Mesenteric fat pad (tissue), 1 donor: ENCODE measurements at places on chromosomes 13 and 19.

DNA sequence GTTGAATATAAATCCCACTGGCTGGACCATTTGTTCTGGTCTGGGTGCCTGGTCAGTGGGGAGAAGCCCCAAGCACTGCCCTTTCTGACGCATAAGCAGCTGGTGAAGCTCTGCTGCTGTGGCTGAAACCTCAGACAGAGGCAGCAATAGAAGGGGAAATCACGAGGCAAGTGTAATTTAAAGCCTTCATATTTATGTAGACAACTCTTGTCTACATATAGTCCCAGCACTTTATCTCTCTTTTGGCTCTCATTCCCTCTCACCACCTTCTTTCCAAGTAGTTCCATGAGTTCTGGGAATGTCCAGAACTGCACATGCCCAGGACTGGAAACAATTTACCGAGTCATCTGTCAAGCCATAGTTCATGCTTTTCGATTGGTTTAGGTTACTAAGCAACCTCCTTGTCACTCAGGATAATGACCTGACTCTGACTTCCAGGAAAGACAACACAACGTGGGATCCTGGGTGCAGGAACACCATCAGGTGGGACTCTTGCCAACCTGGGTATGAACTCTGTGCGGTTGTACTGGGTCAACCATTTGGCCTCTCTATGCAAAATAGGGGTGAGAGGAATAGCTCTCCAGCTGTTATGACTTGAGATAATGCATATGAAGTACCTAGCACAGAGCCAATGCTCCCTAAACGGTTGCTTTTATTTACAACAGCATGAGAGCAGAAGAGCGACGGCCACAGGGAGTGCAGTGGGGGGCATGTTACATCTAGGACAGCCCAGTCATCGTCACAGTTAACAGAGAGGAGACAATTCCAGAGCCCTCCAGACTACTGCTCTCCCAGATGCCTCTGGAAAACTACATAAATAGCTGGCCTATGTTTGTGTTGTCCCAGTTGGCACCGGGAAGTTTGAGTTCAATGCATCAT, 321.9 kb downstream of the FOXO1 start:
- DNase-seq: no peak

DNA sequence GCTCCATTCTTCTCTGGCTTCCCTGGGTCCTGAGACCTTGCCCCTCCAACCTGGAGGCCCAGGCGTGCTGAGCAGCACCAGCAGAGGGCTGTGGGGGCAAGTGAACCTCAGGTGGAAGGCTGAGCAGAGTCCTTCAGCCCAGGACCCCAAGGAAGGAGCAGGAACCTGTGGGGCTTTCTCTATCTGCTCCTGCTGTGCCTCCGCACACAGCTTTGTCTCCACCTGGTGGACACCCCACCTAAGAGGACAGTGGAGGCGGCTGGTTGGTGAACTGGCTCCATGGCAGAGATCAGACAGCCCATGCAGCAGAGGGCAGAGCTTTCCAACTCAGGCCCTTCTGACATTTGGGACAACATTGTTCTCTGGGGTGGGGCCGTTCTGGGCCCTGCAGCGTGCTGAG, 19.7 kb downstream of the ZFR2 start:
- DNase-seq: no peak

- no peak for DNase-seq
Observed at GRCh38 chr19:40056505-40056904, 474 bp upstream of the ZNF780B start.

GRCh38 chr19:19321141-19321577, 530 bp downstream of the MAU2 start:
- DNase-seq: no peak

- no peak for DNase-seq
Observed at GRCh38 chr19:56273563-56274117, 1.1 kb downstream of the EDDM13 start.

DNA sequence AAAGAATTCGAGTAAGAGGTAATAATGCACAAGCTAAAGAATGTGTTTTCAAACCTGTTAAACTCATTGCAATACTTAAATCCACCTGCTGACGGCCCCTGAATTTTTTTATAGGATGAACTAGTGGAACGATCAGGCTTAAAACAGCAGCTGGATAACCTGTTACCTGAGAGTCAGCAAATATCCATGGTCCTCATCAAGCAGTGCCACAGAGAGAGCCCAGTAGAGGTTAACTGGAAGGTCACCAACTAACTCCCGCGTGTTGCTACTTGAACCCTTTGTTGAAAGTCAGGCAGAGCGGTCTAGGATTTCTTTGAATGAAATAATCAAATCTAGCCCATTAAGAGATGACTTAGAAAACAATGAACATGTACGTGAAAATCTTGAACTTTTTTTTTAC, 47.6 kb upstream of the SPRY2 start:
- no peak for DNase-seq

- DNase-seq: no peak
Observed at GRCh38 chr13:105084931-105085330, 1450.5 kb downstream of the EFNB2 start.

- no peak for DNase-seq
Observed at GRCh38 chr19:35717665-35718344, at the start of gene KMT2B. TSS of gene KMT2B (plus strand) at chr19:35718003. CDS start at chr19:35718019, 16 bp downstream.

- no peak for DNase-seq
Observed at GRCh38 chr13:79194272-79194671, 211.8 kb downstream of the RBM26 start.

DNA sequence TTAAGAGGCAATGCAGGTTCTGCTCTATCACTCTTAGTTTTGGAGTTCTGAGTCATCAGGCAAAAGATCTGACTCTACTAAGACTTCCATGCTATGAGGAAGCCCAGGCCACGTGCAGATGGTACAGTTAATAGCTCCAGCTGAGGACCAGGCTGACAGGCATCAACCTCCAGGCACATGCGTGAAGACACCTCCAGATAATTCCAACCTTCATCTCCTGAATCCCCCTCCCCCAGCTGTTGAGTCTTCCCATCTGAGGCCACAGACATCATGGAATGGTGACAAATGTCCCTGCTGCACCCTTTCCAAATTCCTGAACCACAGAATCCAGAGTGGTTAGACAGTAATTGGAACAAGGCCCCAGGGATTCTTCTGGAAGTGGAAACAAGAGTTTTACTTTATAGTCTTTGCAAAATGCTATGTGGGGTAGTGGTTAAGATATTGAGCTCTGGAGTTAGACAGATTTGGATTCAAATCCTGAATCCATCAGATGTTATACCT, 183.8 kb downstream of the KLF5 start:
- no peak for DNase-seq

DNA sequence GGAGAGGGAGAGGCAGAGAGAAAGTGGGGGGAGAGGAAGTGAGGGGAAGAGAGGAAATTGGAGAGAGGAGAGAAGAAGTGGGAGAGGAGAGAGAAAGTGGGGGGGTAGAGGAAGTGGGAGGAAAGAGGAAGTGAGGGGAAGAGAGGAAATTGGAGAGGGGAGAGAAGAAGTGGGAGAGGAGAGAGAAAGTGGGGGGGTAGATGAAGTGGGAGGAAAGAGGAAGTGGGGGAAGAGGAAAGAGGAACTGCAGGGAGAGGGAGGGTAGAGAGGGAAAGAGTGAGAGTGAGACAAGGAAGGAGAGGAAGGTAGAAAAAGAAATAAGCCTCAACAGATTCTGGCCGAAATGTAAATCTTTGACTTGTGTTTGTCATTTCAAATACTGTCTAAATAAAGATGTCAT, 146.6 kb downstream of the KLF12 start:
- DNase-seq: no peak

- DNase-seq: no peak
Observed at GRCh38 chr13:110519506-110519905, 42.0 kb downstream of the RAB20 start.

GRCh38 chr19:5826531-5827341, 12.8 kb downstream of the FUT6 start:
- no peak for DNase-seq

GRCh38 chr13:104869501-104869900, 1666.0 kb downstream of the EFNB2 start:
- no peak for DNase-seq

DNA sequence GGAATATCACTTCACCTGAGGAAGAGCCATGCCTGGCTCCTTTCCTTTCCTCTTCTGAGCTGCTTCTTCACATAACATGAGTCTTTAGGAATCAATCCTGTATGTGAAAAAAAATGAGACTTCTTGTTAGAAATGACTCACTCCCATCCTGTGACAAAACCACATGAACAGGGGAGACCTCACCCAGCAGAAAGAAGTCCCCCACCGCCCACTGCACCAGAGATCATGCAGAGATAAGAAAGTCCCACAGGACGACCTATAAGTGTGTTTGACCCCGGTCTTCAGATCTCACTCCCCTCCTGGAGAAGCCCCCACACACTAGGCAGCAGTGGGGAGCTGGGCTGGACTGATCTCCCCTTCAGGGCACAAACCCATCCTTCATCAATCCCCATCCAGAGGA, 7.8 kb downstream of the ZNF600 start:
- peak; percentile 62 for DNase-seq

DNA sequence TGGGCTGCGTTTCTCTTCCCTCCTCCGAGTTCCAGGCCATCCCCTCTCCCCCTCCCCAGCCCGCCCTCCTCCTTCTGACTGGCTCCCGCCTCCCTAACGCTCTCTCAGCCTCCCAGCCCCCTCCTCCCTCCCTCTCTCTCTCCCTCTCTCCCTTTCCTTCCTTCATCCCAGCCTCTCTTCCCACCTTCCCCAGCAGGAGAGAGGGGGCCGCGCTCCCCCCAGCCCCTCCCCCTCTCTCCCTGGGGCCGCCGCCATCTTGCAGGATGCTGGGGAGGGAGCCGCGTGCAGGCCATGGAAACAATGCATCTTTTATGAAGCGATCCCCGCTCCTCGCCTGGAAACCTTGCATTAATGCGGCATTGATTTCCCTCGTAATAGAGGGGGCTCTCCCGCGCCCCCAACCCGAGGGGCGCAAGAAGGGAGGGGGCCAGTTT, 42.6 kb upstream of the ADGRL1 start:
- no peak for DNase-seq

DNA sequence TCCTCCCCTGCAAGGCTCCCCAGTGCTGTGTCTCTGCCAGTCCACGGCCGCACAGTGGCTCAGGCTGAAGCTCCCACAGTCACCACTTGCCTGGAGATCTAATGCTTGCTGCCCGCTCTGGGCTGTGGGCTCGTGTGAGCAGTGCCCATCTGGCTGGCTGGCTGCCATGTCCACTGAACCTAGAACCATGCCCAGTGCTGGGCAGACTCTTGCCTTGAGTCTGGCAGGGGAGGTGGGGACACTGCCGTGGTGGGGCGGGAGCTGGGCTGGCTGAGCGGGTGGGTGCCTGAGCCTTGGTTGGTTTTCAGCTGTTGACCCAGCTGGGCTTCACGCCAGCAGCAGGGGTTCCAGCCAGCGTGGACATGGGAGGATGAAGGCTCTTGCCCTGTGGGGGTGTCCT, 52.3 kb downstream of the CRTC1 start:
- no peak for DNase-seq

DNA sequence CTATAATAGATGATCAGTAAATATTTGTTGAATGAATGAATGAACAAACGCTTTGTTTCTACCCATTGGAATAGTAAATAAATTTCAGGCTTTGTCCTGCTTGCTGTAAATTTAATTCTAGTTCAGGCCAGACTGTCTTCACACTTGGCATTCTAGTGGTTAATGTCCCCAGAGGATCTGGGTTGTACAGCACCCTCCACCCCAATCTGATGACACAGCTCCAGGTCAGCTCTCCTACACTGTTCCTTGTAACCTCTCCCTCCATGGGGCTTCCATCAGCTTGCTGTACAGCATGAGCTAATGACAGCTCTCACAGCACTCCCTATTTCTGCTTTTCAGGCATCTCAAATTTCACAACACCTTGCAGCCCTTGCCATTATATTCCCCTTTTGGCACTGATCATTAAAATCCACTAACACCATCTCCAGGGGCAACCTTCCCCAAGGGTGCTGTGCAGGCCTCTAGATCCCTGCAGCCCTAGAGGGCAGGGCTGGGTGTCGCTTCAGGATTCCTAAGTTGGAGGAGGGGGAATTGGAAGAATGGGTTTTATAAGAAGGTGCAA, 12.7 kb upstream of the KL start:
- DNase-seq: no peak

DNA sequence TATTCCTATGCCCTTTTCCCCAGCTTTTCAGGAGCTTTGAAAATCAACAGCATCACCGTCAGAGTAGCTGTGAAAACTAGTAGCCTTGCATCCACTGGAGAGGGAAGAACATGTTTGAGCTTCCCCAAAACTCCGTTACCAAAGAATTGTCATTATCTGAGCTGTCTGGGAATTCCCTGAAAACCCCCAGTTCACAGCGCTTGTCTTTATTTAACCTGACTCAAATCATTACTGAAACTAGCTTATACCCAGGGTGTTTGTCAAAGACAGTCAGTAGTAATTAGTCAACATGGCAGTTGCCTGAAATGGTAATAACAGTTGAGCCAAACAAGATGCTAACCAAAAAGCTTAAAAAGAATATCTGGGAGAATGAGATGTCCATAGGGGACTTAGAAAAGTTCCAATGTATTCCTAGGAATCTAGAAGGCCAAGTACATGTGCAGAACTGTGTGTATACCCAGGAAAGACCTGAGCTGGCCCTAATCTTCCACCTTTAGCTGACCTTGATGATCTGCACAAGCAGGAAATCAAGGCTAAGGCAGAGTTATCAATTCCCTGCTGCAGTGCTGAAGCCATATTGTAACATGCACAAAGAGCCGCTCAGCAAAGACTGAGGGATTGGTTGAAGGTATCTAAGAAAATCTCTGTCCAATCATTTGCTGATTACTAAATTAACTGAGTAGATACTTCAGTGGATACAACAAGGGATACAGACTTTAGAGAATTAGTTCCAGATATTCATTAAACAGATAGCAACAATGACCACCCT, 130.8 kb downstream of the KL start:
- no peak for DNase-seq

DNA sequence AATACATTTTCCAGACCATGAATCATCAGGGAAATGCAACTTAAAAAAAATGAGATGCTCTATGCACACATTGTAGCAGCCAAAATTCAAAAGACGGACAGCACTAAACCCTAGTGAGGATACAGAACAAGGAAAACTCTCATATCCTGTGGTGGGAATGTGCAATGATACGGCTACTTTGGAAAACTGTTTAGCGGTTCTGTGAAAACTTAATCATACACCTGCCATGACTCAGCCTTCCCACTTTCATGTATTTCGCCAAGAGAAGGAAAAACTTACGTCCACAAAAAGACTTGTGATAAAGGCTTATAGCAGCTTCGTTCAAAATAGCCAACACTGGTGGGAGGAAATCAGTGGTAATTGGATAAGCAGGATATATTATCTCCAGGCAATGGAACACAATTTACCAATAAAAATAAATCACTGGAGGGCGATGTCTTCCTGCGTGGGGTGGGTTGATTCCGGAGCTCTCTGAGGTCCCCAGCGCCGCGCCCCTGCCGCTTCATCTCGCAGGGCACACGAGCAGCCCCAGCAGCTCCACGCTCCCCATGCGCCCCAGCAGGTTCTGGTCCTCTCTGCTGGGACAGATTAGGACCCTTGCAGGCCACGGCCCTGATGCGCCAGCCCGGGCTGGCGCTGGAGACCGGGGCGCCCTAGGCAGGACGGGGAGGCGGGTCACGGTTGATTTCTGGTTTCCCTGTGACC, 97.2 kb upstream of the ARHGEF7 start:
- DNase-seq: no peak

GRCh38 chr19:39631626-39632025, 24.1 kb upstream of the LGALS16 start:
- DNase-seq: no peak

- DNase-seq: no peak
Observed at GRCh38 chr19:13315495-13315894, 165.3 kb downstream of the IER2 start.

- no peak for DNase-seq
Observed at GRCh38 chr13:70758932-70759331, 650.7 kb upstream of the KLHL1 start.
